ENCODE measurements at places on chromosomes 1 and 21.

DNA sequence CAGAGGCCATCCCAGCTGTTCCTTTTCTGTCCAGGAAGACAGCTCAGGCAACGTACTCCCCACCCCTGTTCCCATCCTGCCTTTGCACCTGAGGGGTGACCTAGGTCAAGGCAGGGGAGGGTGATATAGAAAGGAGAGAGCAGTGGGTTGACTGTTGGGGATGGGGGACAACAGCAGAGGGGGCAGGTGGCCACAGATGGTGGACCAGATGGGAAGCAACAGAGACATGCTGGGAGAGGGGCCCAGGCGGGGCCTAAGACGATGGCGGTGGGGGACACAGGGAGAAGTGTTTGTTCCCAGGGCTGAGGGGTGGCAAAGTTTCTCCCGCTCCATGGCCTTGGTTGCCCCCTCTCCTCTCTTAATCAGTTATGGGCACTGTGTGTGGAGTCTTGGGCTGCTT lies 6.3 kb downstream of the CELSR2 start:
- DNase-seq: no peak

DNA sequence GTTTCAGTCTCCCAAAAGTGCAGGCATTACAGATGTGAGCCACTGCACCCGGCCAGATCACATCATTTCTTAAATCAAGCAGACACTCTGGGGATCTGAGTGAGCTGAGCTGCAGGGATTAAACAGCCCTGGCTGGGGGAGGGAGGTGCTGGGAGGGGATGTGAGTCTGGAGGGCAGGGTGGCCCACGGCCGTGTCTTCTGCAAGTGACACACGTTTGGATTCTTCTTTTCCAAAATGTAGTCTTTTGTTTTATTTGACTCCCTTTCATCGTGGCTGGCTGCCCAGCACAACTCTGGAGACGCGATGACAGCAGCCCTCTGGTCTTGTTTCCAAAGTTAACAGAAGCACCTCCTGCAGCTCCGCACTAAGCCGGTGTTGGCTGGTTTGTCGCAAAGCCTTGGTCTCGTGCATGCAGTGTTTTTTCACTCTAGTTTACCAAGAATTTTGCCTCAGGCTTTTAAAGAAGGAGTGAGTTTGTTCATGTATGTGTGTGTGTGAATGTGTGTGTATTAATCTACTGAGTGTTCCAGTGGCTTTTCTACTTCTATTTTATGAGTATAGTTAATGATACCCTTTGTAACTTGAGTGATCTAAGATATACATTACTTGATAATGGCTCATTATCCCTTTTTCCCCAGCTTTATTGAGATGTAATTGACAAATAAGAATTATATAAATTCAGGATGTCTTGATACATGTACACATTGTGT lies 2.8 kb upstream of the KRTAP10-5 start:
- DNase-seq: no peak

DNA sequence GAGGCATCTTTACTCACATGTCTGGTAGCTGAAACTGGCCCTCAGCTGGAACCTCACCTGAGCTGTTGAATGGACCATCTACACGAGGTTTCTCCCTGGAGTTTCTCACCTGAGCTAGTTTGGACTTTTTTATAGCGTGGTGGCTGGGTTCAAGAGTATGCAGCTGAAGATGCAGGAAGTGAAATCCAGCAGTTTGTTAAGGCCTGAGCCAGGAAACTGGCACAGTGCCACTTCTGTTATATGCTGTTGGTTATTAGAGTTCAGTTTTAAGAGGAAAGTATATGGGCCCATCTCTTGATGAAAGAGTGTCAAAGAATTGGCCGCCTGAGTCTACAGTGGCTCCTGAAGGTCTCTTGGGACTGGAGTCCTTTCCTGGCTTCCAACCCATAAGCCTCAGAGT lies 35.6 kb downstream of the STUM start:
- DNase-seq: no peak

DNA sequence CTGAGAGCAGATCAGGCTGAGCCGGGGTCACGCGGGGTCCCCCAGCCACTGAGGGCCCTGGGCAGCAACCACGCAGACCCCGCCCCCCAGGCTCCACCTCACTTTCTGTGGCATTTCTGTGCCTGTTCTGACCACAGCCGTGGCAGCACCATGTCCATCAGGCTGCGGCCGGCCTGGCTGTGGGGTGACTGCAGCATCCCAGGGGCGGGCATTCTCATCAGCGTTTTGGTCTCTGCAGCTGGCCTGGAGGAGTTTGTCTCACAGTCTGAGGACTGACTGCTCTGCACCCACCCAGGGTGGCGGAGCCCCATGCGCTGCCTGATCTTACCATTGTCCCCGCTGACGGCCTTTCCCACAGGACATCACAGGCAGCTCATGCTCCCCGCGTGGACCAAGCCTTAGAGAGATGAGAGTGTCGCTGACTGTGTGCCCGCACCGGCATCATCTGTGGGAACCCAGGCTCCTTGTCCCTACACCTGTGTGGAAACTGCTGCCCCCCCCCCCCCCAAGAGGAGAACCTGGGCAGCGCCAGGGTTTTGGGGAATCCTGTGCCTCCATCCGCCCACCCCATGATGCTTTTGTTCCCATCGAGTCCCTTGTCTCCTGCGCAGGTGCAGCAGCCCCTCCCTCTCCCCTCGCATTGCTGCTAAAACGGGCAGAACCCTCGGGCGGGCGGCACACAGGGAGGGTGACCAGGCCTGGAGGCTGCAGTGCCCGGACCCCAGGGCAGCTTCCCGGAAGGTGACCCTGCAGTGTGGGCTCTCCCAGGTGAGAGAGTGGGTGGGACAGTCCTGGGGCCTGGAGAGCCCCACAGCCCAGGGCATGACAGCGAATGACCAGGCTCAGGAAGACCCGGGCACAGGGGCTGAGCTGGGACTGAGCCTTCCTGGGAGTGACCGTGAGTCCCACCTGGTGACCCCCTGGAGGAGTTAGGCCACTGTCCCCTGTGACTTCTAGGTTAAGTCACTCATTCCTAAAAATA lies 1.8 kb downstream of the KRTAP10-1 start:
- DNase-seq: no peak

GRCh38 chr1:44225761-44226160 lies 12.5 kb downstream of the DMAP1 start:
- DNase-seq: no peak

DNA sequence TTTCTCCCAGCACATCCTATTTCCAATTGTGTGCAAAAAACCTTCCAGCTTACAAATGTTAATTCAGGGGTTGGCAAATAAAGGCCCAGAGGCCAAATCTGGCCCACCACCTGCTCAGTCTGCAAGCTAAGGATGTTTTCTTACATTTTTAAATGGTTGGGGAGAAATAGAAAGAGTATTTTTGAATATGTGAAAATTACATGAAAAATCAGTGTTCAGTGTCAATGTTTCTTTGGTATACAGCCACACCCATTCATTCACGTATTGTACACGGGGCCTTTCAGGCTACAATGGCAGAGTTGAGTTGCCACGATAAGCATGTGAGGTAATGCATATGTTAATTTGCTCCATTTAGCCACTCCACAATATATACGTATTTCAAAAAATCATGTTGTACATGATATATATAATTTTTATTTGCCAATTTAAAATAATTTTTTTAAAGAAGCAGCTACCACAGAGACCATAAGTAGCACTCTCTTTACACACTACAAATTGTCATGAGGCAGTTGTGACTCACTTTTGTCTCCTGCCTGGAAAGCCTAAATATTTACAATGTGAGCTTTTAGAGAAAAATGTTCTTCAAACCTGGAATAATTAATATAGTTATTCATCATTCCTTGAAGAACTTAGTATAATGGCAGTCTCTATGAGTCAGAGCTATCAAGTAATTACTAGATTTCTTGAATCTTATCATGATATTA lies 189.6 kb downstream of the SMYD3 start:
- no peak for DNase-seq

DNA sequence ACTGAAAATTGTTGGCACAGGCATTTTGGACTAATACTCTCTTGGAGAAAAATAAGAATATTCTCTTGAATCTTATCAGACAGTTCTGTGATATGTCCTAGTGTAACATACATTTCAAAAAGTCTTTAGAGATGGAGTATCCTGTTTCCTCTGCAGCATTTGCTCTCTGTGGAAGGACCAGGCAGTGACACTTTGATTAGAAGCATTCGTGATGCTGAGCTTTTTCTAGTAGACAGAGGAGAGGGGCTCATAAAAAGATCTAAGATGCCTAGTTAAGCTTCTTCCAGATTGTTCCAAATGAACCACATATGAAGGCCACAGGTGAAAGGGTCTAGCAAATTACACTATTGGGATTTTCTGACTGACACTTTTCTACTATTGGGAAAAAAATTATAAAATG lies 120.3 kb downstream of the C1orf21 start:
- no peak for DNase-seq

- no peak for DNase-seq
Observed at GRCh38 chr1:220528679-220529501, 954 bp downstream of the MARK1 start.

- DNase-seq: no peak
Observed at GRCh38 chr1:22139817-22140216, 3.1 kb downstream of the WNT4 start.

DNA sequence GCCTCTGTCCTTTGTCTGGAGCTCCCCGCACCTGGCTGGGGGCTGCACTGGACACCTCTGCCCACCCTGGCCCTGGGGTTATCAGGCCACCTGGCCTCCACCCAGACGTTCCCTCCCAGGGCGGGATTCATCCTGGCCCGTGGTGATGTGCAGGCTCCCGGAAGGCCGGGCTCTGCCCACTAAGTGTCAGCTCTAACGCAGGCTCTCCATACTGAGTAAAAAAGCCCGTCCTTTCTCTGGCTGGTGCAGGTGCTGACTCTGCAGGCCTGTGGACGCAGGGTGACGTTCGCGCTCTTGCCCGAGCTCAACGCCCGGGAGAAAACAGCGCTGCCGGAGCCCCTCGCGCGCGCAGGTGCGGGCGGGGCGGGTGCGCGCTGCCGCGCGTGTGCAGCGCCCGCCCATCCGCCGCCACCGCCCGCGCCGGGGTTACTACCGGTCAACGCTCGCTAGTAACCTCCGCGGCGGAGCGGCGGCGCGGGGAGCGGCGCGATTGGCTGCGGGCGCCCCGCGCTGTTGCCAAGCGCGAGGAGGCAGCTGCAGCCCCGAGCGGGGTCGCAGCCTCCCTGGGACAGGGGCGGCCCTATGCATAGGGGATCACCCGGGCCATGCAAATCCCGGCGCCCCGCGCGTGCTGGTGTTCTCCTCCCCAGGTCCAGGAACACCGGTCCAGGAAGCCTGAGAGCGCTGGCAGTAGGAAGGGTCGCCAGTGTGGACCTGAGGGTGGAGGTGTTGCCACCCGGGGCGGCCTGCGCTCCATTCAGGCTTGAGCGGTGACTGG lies 15.7 kb downstream of the ABCG1 start:
- DNase-seq: peak; percentile 60

DNA sequence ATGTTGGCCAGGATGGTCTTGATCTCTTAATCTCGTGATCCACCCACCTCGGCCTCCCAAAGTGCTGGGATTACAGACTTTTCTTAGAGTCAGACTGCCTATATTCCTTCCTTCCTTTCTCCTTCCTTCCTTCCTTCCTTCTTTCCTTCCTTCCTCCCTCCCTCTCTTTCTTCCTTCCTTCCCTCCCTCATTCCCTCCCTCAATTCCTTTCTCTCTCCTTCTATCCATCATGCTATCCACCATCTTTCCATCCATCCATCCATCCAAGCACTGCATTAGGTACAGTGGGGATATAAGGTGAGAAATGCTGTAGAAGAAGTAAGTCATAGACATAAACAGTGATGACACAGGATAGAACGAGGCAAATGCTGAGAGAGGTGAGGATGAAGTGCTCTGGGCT lies 13.2 kb downstream of the LAMC2 start:
- DNase-seq: no peak

- DNase-seq: no peak
Observed at GRCh38 chr1:201334325-201335173, 42.9 kb downstream of the TNNT2 start.

GRCh38 chr1:62717483-62717882 lies 29.3 kb upstream of the DOCK7 start:
- DNase-seq: no peak
